ENCODE measurements at places on chromosomes 12 and 14. TPM values are rescaled to one million over a fixed set of nuclear protein-coding genes. Genes with fewer than 3 reads are reported as not detected.

- DNase-seq, result no peak
Measured at GRCh38 chr14:99980299-99980698, 84.9 kb upstream of the EVL start.

DNA sequence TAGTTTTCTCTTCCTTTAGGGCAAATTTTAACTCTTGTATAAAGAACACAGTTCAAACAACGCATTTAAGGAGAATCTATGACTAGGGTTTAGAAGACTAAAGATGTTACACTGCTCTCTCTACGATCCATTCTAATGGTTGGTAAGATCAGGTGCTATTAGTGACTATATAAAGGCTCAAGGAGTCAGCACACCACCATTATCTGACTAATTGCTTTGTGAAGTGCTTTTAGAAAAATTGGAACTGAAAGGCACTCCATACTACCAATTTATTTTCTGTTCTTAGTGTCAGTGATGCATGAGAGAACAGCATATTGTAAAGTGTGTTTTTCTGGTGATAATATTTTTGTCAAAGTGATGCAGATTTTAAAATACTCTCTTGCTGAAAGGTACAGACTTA lies 136.8 kb downstream of the SYT1 start:
- DNase-seq, result no peak

DNA sequence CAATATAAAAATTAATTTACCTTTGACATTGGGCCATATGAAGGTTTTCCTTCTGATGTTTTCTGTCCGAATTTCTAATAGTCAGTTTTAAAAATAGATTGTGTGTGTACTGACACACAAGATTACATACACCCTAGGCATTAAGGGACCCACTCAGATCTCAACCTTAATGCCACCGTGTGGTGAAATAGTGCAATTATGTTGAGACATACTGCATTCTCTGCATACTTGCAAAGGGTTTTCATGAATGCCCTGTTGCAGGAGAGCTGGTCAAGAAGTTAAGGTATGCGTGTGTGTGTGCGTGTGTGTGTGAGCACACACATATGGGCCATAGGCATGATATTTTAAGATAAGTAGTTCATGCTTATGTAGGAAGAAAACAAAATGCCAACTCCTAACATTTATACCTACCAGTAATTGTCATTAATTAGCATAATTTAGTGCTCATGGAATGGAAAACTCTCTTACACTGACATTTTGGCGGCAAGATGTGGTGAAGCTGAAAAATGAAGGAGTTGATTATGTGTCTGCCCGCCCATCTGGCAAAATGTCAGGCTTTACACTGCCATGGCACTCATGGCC lies 58.8 kb downstream of the PIK3C2G start:
- no peak for DNase-seq

CLEC4C gene
- not detected for polyA plus RNA-seq

- no peak for DNase-seq
Measured at GRCh38 chr12:58487678-58488161, 432.6 kb downstream of the LRIG3 start.

DNA sequence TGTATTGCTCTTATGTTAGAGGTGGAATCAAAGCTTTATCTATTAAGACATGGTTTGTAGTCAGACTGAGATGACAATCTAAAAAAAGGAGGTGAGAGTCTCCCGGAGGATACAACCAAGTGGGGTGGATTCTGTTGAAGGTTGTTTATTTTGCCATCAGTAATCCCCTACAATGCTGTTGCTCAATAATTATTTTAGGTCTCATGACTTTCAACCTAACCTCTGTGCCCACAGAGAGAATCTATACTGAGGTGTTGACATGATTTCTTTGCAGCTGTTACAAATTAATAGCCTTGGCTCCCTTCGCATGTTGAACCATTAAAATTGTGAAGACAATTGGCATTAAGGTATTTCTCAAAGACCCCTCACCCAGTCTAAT lies 28.7 kb upstream of the FOS start:
- no peak for DNase-seq

- DNase-seq, result no peak
Measured at GRCh38 chr12:47370421-47370820, 290.7 kb upstream of the AMIGO2 start.

DNA sequence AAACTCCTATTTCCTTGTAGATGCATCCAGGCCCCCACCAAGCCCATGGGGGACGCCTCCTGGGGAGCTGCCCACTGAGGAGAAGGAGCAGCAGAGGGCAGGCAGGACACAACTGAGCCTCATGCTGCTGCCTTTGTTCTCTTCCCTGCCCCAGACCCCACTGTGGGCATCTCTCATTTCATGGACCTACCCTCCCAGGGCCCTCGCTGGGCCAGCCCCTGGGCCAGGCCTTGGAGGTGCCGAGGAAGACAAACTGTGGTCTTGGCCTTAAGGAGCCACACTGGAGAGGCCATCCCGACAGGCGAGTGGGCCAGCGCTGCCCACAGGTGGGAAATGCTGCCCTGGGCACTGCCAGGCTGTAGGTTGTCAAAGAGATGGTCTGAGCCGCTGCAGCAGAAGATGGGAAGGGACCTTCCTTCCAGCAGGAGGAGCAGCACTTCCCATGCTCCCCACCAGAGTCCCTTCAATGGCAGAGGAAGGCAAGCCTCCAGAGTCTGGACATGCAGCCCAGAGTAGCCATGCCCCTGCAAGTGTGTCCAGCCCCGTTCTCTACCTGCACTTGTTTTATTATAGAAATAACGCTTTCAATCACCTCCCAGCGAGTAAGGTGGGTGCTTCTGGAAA lies 147.4 kb downstream of the BCL11B start:
- DNase-seq, result no peak

DNA sequence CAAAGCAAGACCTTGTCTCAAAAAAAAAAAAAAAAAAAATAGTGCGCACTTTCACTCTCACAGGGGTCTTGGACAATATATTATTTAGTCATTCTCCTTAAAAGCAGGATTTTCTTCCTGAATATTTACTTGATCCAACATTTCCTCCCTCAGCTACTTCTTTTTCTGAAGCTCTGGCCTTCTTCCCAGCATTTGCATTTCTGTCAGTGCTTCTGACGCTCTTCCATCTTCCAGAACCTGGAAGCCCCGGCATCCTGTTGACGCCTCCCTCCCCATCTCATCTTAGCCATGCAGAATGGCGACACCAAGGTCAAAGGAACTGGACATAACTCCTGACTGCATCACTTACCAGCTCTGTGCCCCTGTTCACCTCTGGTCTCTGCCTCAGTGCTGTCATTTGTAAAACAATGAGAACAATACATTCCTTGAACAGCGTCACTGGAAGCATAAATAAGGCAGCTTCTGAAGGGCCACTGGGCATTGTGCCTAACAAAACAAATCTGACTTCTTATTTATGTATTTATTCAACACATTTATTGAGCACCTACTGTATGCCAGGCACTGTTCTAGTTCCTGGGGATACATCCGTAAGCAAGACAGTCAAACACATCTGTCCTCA lies 90.9 kb upstream of the MDM1 start:
- DNase-seq, result no peak

- no peak for DNase-seq
Measured at GRCh38 chr12:111469401-111469800, 63.7 kb downstream of the SH2B3 start.

GRCh38 chr12:108563136-108563803 lies 874 bp downstream of the ISCU start:
- DNase-seq, result peak; percentile 94

GPR132 gene
- 0.83 TPM for polyA plus RNA-seq

DNA sequence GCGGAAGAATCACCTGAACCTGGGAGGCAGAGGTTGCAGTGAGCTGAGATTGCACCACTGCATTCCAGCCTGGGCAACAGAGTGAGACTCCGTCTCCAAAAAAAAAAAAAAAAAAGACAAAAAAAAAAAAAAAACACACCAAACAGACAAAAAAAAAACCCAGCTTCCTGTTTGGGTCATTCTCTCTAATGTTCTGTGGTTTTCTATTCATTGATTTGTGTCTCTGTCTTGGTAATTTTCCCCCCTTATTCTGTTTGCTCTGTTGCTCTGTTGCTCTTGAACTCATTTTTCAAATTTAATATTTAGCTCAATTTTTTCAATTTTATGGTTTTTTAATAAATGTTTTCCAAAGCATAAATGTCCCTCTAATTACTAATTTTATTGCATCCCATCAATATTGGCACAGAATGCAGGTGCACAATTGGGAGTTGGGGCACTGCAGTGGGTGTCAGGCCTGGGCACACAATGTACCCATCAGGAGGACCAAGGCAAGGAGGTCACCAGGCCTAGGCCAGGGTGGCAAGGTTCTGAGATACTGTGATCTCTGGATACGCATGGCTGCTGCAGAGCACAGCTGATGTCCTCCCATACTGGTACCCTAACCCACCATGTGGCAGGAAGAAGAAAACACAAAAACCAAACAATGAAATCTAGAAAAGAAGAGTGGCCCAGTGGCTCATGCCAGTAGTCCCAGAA lies 8.0 kb upstream of the GNPTAB start:
- DNase-seq, result no peak

DNA sequence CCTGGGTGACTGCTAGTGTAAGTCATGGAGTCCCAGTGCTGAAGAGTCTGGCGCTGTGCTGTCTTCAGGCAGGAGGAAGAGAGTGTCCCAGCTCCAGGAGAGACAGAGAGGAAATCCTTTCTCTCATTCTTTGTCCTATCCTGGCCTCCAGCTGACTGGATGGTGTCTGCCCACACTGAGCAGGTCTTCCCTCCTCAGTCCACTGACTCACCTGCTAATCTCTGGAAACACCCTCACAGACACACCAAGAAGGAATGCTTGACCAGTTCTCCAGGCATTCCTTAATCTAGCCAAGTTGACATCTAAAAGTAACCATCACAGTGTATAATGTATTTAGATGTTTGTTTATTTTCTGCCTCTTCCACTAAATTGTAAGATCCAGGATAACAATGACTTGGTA lies 53.9 kb downstream of the EMP1 start:
- no peak for DNase-seq

DNA sequence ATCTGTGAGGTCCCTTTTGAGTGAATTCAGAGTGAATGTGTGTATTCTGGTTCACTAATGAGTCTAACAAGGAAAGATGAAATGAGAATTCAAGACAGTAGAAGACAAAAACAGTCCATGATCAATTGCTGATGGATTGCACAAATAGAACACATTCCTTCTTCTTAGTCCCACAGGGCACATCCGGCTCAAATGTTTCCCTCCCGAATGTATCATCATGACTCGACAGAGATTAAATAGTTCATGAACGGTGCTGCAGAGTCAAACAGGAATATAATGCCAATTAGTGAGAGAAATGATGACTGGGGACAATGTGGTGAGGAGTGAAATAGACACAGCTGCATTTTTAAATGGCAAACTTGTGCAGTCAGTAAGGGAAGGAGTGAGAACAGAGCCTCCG lies 11.5 kb upstream of the SFSWAP start:
- DNase-seq, result no peak

DNA sequence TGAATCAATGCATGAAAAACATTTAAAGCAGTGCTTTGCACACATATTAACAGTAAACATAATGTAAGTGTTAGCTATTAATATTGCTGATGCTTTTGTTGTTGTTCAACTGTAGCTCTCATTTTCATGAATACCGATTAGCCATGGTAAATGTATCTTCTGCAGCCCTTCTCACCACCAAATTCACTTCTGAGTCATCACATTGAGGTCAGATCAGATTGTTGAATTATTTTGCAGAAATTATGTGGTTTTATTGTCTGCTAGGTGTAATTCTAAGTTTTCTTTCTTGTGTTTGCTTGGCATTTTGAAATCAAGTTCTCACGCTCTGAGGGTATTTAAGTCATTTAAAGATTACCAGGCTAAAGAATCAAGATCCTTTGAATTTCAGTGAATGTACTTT lies 74.6 kb downstream of the AKAP6 start:
- DNase-seq, result no peak

DNA sequence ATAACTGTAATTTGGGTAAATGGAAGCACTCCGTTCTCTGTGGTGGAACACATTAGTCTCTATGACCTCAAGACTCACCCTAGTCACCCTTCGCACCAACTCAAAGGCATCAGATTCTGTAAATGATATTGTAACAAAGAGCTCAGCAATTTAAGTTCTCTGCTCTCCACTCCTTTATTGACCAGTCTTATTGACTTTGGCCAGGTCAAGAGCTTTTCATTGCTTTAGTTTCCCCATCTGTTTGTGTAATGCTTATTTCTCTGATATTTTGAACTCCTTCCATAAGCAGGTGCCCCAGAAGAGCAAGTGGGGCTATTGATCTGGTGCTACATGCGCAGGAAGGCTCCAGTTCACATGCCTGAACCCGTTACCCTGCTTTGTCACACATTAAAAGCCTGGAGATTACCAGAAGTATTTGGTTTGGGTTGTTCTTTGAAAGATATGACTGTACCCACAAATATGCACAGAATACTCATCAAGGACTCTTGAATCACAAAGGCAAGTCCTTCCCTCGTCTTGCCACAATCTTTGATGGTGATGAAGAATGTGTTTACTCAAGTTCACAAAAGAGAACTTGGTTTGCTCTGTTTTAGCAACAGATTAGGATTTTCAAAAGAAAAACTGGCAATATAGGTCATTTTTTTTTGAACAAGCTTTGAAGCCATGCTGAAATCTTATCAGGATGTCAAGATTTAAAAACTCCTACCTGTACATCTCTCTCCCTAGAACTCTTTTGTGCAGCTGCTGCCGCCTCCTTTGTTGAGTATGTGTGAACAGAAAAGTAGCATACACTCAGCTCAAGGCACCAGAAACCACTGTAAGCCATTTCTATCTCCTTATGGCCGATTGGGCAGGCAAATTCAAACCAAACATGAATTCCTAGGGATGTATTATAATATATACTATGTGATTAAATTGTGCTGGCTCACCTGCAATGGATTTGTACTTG lies 193.9 kb downstream of the BCAT1 start:
- DNase-seq, result no peak

GRCh38 chr12:24099576-24099975 lies 150.1 kb upstream of the SOX5 start:
- DNase-seq, result no peak
